ENCODE measurements at places on chromosomes 7 and 10. TPM values are rescaled to one million over a fixed set of nuclear protein-coding genes. Genes with fewer than 3 reads are reported as not detected.

- H3K27ac ChIP-seq = no peak overlapping the region
- H3K4me3 ChIP-seq = no peak overlapping the region
- DNase-seq = no peak
- peaks cover 39% of the 10 kb centered on the region for H3K4me1 ChIP-seq
Measured at GRCh38 chr10:102675666-102676533, 31.6 kb downstream of the TRIM8 start.

EPO gene
- total RNA-seq = not detected

NME8 gene
- not detected for total RNA-seq

- no peaks in the 10 kb centered on the region for H3K4me1 ChIP-seq
- no peak overlapping the region for H3K27ac ChIP-seq
- H3K4me3 ChIP-seq = no peak overlapping the region
- H3K27me3 ChIP-seq = peaks cover 6% of the 10 kb centered on the region
- no peaks in the 10 kb centered on the region for H3K36me3 ChIP-seq
Measured at GRCh38 chr10:67477868-67478267, 218.1 kb downstream of the CTNNA3 start.

DNA sequence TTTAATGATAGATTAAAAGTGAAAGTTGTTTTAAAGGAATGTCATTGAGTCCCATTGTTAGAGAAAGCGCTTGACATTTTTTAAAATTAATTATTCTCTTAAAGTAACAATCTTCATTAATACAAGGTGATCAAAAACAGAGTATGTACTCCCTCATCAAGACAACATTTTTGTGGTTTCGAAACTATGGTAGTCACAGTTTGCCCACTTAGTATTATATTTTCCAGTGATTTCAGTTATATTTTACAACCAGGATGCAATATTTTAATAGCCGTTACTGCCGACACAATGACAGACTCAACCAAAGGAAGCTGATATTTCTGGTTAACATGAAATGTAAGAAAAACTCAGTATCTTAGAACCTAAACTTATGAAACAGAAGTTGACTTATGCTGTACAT, 31.3 kb downstream of the MKX start:
- no peak for DNase-seq
- H3K4me3 ChIP-seq = no peak overlapping the region
- H3K36me3 ChIP-seq = no peaks in the 10 kb centered on the region
- H3K27me3 ChIP-seq = peaks cover 29% of the 10 kb centered on the region

DNA sequence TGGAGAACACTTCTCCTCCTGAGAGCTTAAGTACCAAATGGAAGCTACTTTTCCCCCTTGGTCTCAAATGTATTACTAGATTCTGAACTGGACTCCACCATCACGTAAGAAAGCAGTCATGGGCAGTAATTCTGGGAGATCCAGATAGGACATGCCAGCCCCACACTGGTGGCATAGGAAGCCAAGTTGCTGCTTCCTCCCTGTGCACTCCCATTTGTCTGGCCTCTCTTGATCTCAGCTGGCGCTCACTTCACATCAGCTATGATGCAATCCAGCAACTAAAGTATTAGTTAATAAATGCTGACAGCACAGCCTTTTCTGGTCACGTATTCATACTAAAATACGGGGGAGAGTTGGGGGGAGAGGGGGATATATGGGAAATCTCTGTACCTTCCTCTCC, 3.4 kb upstream of the IL6 start:
- H3K4me1 ChIP-seq = peaks cover 32% of the 10 kb centered on the region
- no peak overlapping the region for H3K27ac ChIP-seq
- H3K36me3 ChIP-seq = no peaks in the 10 kb centered on the region
- peaks cover 50% of the 10 kb centered on the region for H3K27me3 ChIP-seq
- DNase-seq = no peak

AKR1C8 gene
- total RNA-seq = 0.22 TPM

DNA sequence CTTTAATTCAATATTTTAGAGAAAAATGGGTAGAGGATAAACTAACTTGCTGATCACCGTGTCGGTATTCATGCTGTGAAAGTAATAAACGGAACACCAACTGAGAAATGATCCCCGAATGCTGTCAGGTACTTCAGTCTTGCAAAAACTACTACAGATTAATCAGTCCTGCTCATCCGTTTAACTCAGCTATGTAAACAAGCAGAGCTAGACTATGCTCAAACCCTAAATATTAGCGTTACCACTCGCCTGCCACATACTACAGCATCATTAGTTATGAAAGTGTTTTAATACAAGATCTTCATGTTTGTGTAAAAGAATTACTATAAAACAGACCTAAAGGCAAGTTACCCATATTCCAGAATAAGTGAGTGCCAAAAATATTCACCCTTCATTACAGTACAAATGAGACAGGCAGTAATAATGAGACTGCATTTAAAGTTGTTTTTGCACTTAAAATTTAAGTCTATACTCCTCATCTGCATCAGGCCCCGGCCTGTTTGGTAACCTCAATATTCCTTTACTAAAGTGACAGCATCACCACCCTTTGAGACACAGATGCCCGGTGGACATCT, 952 bp downstream of the DNMBP start:
- no peaks in the 10 kb centered on the region for H3K36me3 ChIP-seq
- peaks cover 39% of the 10 kb centered on the region for H3K4me1 ChIP-seq
- no peak overlapping the region for H3K27ac ChIP-seq
- peak overlapping the region; percentile 82 for H3K4me3 ChIP-seq
- no peak for DNase-seq
- H3K27me3 ChIP-seq = peaks cover 4% of the 10 kb centered on the region

ADARB2 gene
- not detected for total RNA-seq

DDC gene
- total RNA-seq = 0.64 TPM

OR6B1 gene
- not detected for total RNA-seq

- DNase-seq = no peak
- no peak overlapping the region for H3K4me3 ChIP-seq
- no peaks in the 10 kb centered on the region for H3K36me3 ChIP-seq
Measured at GRCh38 chr10:108583877-108584276, 1339.4 kb downstream of the XPNPEP1 start.

CPXM2 gene
- not detected for total RNA-seq

HGF gene
- total RNA-seq = not detected

C7orf57 gene
- 1.1 TPM for total RNA-seq

DNA sequence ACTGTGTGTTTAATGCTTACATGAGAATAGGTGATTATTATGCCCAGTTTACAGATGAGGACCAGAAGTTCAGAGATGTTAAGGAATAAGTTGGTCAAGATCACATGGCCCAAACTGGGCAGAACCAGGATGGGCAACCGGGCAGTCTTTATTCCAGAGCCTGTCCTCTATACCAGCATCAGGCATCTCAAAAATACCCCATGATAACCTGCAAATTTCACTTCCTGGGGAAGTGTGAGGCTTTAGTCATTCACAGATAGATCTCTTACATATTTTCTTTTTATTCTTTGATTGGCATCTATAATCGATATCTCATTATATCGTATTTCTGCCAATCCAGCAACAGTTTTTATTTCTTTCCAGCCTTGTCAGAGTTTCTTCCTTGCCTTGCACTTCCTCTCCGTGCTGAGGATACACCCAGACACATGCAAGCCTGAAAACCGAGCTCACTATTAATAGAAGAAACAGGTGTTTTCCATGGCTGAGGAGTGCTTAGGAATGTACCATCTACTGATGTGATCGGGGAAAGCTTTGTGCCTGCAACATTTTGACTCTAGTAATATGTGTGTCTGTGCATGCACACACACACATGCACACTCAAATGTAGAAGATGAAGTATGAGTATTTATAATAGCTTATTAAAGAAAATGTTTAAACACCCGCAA, 82.4 kb downstream of the CREM start:
- peak overlapping the region; percentile 90 for H3K27ac ChIP-seq
- no peak for DNase-seq
- peak overlapping the region; percentile 57 for H3K4me3 ChIP-seq
- no peaks in the 10 kb centered on the region for H3K27me3 ChIP-seq

PKD2L1 gene
- total RNA-seq = not detected

GRCh38 chr7:157497367-157497743, 160.6 kb downstream of the DNAJB6 start:
- no peak for DNase-seq
- H3K4me1 ChIP-seq = peaks cover 33% of the 10 kb centered on the region
- H3K4me3 ChIP-seq = no peak overlapping the region
- H3K27me3 ChIP-seq = peaks cover 17% of the 10 kb centered on the region
- H3K36me3 ChIP-seq = peaks cover 6% of the 10 kb centered on the region

LLCFC1 gene
- total RNA-seq = not detected

DNA sequence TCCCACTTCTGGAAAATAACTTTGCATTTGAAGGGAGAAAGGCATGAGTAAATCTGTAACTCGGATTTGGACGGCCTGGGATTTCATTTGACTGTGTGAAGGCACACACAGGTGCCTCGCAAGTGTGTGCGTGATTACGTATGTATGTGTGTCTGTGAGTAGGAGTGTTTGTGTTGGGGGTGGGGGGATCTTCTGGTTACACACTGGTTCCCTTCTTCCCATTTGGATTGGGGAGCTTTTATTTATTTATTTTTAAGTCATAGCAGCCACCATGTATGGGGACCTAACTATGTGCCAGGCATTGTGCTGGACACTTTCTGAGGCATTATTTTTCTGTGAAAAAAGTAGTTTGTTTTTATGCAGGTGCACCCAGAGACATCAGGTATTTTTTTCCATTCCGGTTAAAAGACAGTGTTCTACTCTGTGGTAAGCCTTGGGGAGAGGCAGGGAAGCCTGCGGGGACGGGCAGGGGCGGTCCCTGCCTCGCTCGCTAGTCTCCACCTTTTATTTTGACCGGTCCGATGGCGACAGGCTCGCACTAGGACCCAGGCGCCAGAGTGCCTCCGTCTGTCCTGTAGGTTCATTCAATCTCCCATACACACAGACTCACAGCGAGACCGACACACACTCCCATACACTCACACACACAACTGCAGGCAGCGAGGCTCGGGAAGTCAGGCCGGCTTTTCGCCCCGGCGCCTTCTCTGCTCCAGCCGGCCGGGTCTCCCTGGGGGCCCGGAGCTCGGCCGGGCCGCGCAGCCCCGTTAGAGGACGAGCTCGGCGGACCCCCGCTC, at the start of gene MXI1:
TSS of gene MXI1 (plus strand) at position 595 of the 794 bp plus-strand sequence. CDS start 204 bp downstream, outside the sequence.
- H3K27me3 ChIP-seq = peaks cover 44% of the 10 kb centered on the region
- H3K36me3 ChIP-seq = peaks cover 2% of the 10 kb centered on the region
- H3K4me3 ChIP-seq = peak within 1 kb of the TSS; percentile 91

GRCh38 chr10:68125772-68126171, 16.5 kb downstream of the MYPN start:
- no peak overlapping the region for H3K4me3 ChIP-seq
- H3K27me3 ChIP-seq = no peaks in the 10 kb centered on the region
- H3K4me1 ChIP-seq = no peaks in the 10 kb centered on the region
- DNase-seq = no peak
- no peaks in the 10 kb centered on the region for H3K36me3 ChIP-seq

DNA sequence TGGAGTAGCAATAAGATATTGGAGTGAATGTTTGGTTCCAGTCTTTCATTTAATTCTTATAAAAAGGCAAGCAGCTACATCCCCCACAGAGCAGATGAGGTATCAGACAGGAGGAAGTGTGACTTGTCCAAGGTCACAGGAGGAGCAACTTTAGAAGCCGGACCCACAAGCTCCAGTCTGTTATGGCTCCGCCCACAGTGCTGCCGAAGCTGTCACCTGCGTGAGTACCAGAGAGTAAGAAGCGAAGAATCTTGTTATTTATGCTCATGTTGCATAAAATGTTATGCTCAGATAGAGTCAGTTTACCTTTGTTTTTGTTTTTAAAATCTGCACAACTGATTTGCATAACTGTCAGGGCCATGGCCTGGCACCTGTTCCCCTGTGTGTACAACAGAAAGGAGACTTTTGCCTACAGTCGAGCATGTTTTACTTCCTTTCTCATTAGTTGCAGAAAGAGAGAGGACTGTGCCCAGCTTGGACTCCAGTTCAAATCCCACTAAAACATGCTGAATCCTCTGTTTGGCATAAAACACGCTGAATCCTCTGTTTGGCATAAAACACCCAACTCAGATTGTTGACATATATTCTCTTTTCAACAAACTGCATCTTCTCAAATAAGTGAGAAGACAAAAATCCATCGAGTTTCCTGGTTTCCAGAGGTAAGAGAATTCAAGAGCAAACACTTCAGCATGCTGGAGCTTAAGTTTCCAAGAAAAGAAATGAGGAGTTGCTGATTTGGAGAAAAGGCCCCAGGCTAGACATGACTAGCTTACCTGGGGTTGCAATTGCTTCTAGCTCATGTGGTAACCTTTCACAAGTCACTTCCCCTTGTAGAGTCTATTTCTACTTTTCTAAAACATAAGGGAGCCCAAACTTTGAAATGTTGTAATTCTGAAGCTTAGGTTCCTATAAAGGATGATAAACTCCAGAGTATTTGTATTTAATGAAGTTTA, 409.8 kb upstream of the ZMIZ1 start:
- no peaks in the 10 kb centered on the region for H3K4me1 ChIP-seq
- H3K36me3 ChIP-seq = no peaks in the 10 kb centered on the region
- DNase-seq = no peak

DNA sequence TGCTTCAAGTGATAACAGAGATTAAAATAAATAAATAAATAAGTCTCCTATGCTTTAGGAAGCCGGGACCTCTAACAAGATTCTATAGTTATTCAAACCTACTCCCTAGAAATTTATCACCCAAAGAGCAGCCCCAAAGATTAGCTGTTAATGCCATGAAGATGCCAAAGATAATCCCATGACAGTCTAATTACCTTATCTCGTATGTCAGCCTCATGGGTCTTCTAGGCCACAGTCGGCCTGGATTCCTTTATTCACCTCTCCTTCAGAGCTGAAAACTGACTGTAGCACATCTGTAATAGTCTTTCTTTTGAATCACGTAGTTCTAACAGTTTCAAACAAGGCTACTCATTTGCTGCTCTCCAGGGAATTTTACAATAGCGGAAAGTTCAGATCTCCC, 24.2 kb downstream of the COL1A2 start:
- no peak overlapping the region for H3K27ac ChIP-seq
- H3K4me3 ChIP-seq = no peak overlapping the region
- peaks cover 6% of the 10 kb centered on the region for H3K27me3 ChIP-seq
- H3K4me1 ChIP-seq = no peaks in the 10 kb centered on the region
- DNase-seq = no peak
- H3K36me3 ChIP-seq = no peaks in the 10 kb centered on the region

DNA sequence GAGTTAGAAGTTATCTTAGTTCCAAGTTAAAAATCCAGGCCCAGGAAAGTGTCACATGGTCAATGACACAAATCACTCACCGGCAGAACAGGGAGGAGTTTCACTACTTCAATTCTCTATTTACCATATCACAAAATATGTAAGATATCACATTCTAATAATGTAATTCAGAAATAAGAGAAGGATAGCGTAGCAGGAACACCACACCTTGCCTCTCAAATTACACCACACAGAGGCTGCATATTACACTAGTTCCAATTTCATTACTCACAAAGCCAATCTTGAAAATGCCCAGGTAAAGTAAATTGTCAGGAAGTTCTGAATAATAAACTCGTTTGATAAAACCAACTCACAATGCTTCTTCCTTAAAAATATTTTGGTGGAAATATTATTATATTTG, 169.2 kb downstream of the CTTNBP2 start:
- no peak overlapping the region for H3K27ac ChIP-seq
- H3K27me3 ChIP-seq = no peaks in the 10 kb centered on the region
- no peaks in the 10 kb centered on the region for H3K4me1 ChIP-seq
- no peak overlapping the region for H3K4me3 ChIP-seq
- no peaks in the 10 kb centered on the region for H3K36me3 ChIP-seq

All from activated naive CD8-positive, alpha-beta T cell treated with anti-CD3 and anti-CD28 coated beads for 36 hours (primary cell).